ENCODE measurements at places on chromosomes 11 and 22. TPM values are rescaled to one million over a fixed set of nuclear protein-coding genes. Genes with fewer than 3 reads are reported as not detected.

PARVA gene
- 14.0 TPM for polyA plus RNA-seq

FOXRED2 gene
- polyA plus RNA-seq = 6.8 TPM

PDE3B gene
- polyA plus RNA-seq = 2.3 TPM

C22orf31 gene
- 0.34 TPM for polyA plus RNA-seq

C11orf52 gene
- 1.7 TPM for polyA plus RNA-seq

CD3E gene
- polyA plus RNA-seq = not detected

OR5P2 gene
- not detected for polyA plus RNA-seq

TPST2 gene
- 7.4 TPM for polyA plus RNA-seq

CEP126 gene
- 71.5 TPM for polyA plus RNA-seq

TMEM151A gene
- polyA plus RNA-seq = 8.1 TPM

SLC6A5 gene
- 0.60 TPM for polyA plus RNA-seq

MRGPRE gene
- not detected for polyA plus RNA-seq

PLEKHB1 gene
- polyA plus RNA-seq = 18.4 TPM

SDHAF2 gene
- polyA plus RNA-seq = 57.9 TPM

POU2F3 gene
- polyA plus RNA-seq = not detected

PRODH gene
- polyA plus RNA-seq = not detected

HEPHL1 gene
- not detected for polyA plus RNA-seq

MAJIN gene
- 3.6 TPM for polyA plus RNA-seq

SCN2B gene
- polyA plus RNA-seq = 19.5 TPM

PGA3 gene
- not detected for polyA plus RNA-seq

SLC22A8 gene
- polyA plus RNA-seq = not detected

CD59 gene
- polyA plus RNA-seq = 248 TPM

MS4A7 gene
- not detected for polyA plus RNA-seq

PLAAT2 gene
- polyA plus RNA-seq = not detected

DUSP8 gene
- 0.62 TPM for polyA plus RNA-seq

SLC36A4 gene
- polyA plus RNA-seq = 13.9 TPM

FANCF gene
- 4.6 TPM for polyA plus RNA-seq

OPCML gene
- 43.2 TPM for polyA plus RNA-seq

Data from Purkinje cell (primary cell).